Suppressor macrophage treated with lipopolysaccharide for 4 hours (primary cell): ENCODE measurements at places on chromosomes 5 and 9.

DNA sequence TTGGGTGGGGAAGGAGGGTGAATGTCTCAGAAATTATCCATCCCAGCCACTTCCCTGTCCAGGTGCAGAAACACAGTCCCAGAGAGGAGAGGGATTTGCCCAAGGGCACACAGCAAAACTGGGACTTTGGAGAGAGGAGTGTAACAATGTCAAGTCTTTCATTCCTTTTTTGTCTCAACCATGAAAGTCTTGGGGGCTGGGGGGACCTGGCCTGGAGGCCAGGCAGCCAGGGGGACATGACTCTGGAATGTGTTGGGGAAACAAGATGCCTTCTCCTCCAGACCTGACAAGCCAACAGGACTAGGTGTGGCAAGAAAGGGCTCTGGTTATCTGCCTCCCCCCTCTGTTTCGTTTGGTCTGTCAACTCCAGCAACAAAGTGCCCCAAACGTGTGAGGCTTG, 13.9 kb upstream of the HAND1 start:
- no peak for DNase-seq

DNA sequence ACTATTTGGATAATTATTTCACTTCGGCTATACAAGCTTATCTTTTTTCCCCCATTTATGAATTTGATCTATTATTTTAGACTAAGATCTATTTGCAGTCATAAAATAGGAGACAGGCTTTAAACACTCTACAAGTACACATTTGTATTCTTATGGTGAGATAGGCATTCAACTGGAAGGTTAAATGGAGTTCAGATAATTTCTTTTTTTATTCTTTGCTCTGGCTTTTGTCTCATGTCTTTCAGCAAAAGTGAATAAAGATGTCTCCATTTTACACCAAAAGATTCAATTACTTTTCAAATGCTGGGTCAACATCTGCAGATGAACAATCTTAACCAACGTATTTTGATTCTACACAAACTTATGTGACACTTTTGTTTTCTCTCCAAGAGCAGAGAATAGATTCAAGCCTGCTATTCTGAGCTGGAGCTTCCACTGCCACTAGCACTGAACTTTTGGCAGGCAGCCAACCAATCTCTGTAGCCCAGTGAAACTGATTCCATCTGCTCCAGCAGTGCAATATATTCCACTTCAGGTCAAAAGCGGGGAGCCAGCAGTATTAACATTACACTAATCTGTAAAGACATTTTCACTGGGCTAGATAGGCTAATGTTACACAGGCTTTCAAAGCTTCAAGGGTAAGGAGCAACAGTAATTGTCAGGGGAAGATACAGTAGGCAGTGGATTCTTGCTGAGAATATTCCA, 452.0 kb upstream of the ZNF608 start:
- peak; percentile 12 for DNase-seq

DNA sequence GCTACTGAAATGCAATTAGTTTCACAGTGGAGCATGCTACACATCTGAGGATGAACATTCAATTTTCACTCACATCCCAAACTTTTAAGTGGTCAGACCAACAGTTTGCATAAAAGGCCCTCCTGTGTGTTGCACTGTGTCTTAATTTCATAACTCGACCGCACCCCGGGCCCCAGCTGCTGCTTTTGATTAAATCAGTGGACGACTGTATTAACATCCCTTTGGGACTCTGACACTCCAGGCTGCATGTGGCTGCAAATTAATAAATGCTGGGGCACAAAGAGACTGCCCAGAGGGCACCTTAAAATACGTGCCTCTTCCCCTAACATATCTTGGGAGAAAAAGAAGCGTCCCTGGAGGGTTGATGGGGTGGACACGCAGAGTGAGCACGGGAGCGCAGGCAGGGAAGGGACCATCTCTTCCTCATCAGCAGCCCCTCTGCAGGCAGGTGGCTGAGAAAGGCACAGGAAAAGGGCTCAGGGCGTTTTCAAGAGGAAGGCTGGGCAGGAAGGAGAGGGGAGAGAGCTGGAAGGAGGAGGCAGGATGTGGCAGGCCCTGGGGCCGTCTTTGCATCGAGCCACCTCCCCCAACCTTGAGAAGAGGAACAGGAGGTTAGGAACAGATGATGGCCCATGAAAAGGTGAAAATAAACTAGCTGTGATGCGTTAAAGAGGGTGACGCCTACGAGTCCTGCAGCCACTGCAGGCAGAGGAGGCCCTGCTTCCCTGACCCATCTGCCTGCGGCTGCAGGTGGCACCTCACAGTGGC, 18.6 kb downstream of the MED10 start:
- no peak for DNase-seq

- no peak for DNase-seq
Observed at GRCh38 chr5:128613128-128613527, 75.1 kb upstream of the FBN2 start.

DNA sequence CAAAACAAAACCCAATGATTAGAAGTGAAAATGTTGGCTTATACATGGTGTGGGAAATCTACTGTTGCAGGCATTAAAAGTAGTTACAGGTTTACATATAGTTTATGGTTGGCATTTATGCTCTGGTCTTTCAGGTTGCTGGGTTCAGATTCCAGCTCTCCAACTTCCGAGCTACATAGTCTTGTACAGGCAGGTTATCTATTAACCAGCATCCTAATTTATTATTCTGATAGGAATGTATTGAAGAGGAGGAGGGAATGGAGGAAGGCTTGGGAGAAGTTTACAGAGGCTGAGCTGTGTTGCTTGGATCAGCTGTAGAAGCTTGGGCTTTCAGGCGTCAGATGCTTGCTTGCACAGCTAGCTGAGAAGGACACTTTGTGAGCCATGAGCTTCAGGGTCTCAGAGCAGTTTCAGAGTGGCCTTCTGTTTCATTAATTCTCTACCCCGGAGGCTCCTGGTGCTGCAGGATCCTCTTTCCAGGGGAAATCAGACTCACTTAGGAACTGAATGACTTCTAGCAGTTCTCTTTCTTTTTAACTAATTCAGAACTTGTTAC, 11.7 kb upstream of the ERBIN start:
- DNase-seq, result no peak

GRCh38 chr5:139341187-139341688, 416 bp upstream of the PAIP2 start:
- DNase-seq, result no peak

GRCh38 chr9:137228506-137228967, 1.2 kb downstream of the RNF224 start:
- no peak for DNase-seq

- DNase-seq, result no peak
Observed at GRCh38 chr9:99023831-99024230, 80.1 kb downstream of the COL15A1 start.

DNA sequence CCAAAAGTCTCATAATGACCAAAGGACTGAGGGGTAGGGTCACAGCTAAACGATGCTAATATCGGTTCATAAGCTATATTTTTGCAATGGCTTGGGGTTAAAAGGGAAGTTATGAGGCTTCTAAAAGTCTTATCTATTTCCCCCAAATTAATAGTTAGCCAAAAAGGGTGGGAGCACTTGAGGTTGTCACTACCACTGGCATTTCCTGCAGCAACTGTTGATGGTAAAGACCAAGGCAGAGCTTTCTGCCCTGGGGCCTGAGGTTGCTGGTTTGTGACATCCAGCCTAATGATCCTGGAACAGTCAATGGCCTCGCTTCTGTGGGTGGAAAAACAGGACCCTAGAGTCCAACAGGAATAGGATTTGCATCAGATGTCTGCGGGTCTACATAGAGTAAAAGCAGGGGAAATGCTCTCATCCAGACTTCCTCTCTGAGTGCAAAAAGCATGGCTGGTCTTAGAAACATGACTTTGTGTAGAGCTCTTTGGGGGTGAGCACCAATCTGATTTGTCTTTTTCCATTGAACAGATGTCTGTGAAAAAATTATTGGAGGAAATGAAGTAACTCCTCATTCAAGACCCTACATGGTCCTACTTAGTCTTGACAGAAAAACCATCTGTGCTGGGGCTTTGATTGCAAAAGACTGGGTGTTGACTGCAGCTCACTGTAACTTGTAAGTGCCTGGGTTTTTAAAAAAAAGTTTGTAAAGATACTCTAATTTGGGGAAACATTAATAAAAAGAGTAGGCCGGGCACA, 2.7 kb downstream of the GZMA start:
- no peak for DNase-seq

DNA sequence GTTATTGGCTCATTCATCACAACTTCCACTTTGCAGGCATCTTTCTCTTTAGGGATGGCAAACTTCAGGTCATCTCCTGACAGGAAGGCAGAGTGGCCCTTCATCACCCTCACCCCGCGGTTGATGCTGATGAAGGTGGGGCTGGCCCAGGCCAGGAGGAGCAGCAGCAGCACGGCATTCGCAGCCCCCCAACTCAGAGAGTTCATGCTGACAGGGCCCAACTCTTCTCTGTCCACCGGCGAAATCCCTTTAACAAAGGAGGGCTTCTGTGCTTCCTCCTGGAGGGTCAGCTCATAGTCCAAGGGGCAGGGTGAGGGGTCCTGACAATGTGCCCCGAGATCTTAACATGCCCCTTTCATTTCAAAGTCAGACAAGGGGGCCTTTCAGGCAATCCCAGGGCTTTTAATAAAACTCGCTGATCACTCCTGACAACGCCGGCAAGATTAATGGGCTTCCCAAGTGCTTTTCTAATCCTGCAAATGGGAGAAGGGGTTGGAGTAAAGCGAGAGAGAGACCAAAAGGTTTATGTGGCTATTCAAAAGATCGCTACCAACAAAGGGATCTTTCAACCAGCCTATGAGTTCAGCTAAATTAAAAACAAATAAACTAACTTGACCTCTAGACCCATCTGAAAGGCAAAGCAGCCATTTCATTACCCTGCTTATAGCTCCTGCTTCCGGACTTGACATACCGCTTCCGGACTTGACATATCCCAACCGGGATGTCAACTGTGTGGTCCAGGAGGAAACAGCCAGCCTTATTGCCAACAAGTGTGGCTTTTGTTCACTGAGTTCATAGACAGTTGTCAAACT, 41.2 kb downstream of the FREM1 start:
- no peak for DNase-seq

DNA sequence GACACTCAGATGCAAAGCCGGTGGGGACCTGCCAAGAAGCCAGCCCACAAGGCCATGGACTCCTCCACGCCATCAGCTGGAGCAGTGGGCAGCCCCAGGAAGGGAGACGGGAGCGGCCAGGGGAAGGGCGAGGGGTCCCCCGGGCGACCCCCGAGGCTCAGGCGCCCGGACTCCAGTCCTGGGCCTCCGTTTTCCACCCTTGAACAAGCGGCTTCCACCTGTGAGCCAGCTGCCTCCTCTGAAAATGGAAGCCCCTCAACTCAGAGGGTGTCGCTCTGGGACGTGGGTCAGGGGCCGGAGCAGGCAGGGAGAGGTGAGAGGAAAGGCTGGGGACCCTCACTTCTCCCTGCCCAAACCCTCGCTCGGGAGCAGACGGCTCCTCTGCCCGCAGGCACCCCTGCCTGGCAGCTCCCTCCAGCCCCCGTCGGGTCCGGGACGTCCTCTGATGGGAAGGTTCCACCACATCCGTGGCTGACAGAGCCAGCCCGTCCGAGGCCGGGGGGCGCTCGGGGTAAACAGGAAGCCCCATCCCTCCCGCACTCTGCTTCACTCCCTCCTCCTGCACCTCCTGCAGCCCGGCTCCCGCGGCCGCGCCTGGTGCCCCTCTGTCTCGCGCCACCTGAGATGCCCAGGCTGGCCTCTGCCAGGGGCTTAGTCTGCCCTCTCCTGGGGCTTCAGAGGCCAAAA, 3.7 kb upstream of the EGFL7 start:
- no peak for DNase-seq

DNA sequence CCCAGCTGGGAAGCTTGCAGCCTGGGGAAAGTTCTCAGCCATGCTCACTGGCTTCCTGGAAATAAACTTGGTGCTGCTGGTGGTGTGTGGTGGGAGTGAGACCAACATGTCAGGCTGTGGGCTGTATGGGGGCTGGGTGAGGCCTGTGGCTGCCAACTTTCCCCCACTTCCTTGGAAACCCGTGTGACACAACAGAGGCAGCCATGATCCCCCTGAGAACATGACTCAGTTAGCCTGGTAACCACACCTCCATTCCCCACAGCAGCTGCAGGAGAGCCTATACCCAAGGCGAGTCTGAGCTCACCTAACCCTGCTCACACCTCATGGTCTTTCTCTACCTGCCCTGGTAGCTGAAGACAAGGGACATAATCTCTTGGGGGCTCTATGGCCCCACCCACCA, 72.7 kb upstream of the RGMB start:
- no peak for DNase-seq

DNA sequence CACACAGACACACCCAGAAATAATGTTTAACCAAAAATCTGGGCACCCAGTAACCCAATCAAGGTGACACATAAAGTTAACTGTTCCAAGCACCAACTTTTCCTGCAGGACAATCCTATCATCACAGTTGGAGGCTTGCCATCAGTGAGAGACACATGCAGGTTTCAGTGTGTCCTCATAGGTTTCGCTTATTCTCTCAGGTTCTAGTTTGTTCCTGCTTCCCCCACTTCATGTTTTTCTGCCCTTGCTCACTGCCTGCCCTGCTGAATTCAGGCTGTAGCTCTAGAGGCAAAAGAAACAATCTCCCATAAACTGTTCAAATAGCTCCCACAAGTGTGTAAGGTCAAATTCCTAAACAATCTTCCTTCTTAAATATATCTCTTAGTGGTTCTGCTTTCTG, 20.0 kb upstream of the SHISAL2B start:
- no peak for DNase-seq
